ENCODE measurements at places on chromosomes 1 and 21.

GRCh38 chr1:116514708-116515525 lies 55.9 kb downstream of the CD58 start:
- DNase-seq, result no peak

DNA sequence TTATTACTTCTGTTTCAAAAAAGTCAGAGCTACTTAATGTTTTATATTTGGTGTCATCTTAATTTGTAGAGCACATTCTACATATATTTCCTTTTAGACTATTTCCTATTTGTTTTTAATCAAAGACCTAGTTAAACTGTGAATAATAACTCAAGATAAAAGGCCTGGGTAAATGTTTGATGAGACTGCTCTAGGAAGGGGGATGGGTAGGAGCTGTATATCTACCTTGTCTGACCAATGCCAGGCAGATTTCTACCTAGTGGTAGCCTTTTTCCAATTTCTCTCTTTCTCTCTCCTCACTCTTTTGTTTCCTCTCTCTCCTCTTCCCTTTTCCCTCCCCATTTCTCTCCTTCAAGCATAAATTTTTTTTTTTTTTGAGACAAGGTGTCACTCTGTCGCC lies 31.9 kb upstream of the IVNS1ABP start:
- no peak for DNase-seq

DNA sequence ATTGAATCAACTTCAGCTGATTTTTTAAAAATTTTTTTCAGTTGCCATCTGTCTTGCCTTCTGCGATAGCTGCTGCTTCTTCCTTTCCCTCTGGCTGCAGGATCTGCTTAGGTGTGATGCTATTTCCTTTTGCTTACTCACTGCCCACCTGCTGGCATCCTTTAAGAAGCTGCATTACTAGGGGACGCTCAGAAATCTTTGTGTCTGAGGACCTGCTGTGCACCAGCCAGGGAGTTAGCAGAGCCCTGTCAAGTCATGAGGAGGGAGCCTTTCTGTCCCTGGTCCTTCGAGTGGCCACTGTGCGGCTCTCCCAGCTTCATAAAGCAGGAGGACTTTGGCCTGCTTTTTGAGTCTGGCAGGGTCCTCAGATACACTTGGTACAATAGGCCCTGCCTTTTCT lies 327.8 kb downstream of the USH2A start:
- no peak for DNase-seq

GRCh38 chr1:19844731-19845495 lies 29.8 kb upstream of the RNF186 start:
- DNase-seq, result no peak

DNA sequence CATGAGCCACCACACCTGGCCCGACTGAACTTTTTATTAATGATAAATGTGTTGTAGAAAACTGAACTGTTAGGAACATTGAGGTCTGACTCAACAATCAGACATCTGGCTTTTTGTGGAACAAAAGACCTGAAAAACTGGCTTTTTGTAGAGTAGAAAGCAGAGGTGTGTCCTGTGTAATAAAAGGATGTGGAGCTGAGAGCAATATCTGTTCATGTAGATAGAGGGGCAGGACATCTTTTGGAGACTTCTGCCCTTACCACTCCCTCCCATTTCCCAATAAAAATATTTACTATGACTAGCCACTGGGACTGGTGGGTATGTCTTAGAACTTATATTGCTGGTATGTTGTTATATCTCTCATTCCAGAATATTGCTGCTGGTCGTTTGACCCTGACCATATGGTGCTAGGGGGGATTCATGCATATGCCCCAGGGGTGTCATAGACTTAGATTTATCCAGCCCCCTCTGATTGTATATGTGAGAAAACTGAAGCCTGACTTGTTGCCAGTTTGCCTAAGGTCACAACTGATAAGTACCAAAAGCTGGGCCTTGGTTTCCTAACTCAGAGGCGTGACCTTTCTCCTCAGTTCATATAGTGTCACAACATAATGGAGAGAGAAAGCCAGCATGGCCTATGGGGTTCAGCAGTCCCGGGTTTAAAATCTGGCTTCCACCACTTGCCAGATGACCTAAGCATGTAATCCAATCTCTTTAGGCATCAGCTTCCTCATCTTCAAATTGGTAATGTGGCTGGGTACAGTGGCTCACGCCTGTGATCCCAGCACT lies 33.5 kb upstream of the PIGV start:
- no peak for DNase-seq

- no peak for DNase-seq
These were observed 47.7 kb downstream of the ELAVL4 start for GRCh38 chr1:50156241-50157010.

DNA sequence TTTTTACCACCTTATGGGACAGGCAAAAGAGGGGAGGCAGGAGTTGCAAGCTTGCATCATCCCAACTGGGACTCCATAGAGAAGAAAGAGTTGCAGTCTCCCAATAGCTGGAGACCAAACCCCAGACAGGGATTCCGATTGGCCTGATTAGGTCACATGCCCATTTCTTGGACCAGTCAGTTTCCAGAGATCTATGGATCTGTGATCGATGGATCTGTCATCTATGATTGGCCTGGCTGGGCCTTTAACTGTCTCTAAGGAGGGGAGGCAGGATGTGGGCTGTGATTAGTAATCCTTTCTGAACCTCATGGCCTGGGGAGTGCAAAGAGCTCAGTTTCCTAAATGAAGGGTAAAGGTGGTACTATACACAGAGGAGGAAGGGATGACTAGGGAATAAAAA lies 252.1 kb downstream of the MATN1 start:
- DNase-seq, result no peak

- DNase-seq, result no peak
These were observed 58.2 kb downstream of the TNFSF4 start for GRCh38 chr1:173148971-173149370.

DNA sequence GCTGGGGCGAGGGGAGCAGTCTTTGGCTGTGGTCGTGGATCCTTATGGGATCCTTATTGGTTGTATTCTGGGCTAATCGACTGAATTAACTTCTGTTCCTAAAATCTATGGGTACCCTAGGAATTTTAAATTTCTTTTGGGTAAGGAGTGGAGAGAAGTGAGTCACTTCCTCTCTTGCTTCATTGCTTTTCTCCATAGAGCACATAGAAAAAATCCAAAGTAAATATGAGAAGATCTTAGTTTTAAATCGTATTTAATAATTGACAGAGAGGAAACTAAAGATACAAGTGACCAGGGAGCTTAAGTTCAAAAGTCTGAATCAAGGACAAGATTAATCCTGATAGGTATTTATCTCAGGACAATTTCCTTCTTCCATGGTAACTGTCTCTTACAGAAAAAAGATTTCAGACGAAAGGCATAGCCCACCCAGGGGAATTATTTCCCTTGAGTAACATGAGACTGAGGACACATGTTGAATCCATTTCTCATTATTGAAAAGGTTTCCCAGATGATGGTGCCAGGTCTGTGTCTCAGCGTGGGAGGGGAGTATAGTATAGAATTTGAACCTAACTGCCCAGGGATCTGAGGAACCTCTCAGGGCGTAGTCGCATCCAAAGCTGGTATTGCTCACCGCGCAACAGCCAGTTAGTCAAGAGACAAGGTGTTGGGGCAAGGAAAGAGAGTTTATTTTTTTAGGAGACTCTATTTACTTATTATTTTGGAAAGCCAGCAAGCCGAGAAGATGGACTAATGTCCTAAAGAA lies 28.7 kb upstream of the FASLG start:
- DNase-seq, result no peak

GRCh38 chr1:206039046-206039973 lies 13.7 kb upstream of the RHEX start:
- DNase-seq, result no peak

DNA sequence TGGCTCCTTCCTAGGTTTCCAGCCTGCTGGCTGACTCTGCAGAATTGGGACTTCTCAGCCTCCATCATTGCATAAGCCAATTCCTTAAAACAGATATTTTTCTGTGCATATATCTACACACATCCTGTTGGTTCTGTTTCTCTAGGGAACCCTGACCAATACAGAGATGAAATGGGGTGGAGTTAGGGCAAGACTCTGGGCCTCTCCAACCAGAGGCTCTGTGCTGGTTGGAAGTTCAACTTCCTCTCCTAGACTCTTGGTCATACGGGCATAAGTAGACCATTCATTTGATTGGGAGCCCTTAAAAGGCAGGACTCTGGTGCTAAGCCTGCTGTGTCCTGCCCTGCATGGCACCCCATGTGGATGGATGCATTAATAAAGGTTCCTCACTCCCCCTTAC lies 55.0 kb downstream of the CNIH3 start:
- no peak for DNase-seq

DNA sequence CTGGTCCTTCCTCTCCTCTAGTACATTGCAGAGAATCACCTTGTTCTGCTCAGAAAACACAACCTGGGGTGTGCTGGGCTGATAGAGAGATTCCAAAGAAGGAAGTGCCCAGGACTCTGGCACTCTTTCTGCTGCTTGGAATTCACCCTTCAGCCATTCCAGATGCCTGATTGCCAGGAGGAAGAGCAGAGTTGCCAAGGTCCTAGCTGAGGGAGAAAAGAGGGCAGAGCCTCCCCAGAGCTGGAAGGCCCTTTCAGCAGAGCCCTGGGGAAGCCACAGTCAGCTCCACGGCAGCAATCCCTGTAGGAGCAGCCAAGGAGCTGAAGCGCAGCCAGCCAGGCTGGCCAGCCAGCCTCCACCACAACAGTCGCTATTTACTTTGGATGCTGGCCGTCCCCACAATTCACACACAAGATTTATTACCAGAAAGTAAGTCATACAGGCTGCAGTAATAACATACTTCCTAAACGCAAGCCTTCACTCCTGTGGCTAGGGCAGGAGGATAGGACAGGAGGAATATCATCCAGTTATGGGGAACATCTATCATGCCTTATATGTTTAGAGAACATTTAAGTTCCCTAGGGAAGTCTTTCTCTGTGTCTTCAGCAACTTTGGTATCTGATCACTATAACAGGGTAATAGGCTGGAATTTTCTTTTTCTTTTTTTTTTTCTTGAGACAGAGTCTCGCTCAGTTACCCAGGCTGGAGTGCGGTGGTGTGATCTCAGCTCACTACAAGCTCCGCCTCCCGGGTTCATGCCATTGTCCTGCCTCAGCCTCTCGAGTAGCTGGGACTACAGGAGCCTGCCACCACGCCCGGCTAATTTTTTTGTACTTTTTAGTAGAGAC lies 36.6 kb upstream of the SLC44A3 start:
- DNase-seq, result no peak

DNA sequence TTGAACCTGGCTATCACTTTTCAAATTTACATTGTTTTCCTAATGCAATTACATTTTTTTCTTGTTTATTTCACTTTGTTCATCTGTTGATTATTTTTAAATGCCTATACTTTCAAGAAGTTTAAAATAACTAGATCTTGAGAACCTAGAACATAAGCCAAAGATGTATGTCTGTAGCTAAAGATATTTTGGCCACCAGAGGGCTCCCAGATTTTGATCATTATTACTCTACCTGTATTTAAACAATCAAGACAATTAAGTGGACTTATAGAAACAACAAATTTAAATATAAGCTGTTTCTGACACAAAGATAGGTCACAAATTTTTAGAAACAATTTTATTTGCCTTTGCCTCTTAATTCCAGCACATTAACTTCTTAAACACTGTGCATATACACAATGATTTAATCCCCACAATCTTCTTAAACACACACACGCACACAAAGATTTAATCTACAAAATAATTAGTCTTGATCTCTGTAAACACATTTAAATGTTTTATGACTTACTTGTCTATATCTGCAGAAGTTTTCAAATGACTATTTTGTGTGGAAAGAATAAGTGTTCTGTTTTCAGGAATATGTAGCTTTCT lies 380.0 kb downstream of the DSCAM start:
- no peak for DNase-seq

DNA sequence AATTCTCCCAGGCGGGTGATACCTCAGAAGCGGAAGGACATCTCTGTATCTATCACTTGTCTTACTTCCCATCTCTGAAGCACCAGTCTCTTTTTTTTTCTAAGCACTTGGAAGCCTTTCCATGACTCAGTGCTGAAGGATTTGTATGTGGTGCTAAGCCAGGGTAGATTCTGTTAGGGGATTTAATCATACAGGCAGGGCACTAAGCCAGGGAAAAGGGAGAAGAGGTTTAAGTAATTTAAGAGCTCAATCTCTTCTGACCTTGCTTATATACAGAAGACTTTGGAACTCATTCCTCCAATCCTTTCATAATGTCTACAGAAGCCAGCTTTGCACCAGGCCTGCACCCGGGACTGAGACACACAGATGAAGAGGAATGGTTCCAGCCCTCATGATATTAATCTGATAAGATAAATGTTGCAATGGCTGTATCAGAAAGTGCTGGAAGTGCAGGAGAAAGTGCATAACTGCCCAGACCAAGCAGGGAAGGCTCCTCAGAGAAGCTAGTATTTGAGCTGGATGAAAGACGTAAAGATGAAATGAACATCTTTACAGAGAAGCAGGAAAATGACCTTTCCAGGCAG lies 11.0 kb downstream of the FAM163A start:
- peak; percentile 44 for DNase-seq

GRCh38 chr21:25563361-25564116 lies 43.7 kb downstream of the MRPL39 start:
- DNase-seq, result no peak

GRCh38 chr1:58902830-58903513 lies 119.1 kb upstream of the JUN start:
- DNase-seq, result no peak

GRCh38 chr1:180041582-180041981 lies 87.0 kb downstream of the CEP350 start:
- DNase-seq, result no peak

DNA sequence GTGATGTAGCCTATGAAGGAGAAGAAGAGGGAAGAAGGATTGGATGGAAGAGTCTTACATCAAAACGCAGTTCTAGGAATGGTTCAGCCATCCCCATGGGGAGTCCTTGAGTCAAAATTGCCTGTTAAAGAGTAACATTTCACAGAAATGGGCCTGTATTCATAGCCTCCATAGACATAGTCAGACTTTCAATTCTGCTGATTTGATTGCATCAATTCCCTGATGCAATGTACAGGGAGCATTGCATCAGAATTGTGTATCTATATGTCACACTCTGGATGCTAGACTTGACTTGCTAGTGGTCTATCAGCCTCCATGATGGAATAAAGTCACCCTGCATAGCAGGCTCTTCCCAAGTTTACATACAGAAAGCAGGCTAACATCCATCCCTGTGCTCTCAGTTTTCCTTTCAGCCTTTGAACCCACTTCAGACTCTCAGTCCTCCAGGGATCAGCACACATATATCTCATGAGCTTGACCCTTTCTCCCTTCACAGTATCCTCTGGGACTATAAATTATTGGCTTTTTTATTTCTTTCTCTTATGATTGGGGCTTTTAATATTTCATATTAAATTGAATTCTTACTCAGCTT lies 1111.7 kb upstream of the B3GALT2 start:
- DNase-seq, result no peak

- no peak for DNase-seq
These were observed 98.4 kb upstream of the LYPLAL1 start for GRCh38 chr1:219075121-219075879.

DNA sequence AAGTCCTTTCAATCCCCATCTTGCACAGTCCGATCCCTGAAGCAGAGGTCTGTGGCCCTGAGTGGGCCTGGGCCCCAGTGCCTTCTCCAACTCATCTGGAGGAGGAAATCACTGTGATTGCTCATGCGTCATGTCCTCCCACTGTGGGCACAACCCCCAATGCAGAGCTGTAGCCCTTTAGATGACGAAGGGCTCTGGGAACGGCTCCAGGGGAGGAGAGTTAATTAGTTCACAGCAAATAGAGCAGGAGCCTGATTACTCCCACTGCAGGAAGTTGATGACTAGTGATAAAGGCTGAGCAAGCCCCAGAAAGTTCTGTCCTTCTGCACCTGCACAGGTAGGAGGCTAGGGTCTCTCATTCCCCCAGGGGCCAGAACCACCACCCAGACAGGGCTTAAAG lies 111.5 kb downstream of the CCDC185 start:
- peak; percentile 29 for DNase-seq

Measured in AG04450 (cell line).